ENCODE measurements at places on chromosomes 3 and 15.

GRCh38 chr3:51876186-51876585 is 785 bp upstream of the IQCF5 start:
- no peak for DNase-seq

- DNase-seq = no peak
These were observed 192.9 kb upstream of the SLITRK3 start for GRCh38 chr3:165389064-165389463.

DNA sequence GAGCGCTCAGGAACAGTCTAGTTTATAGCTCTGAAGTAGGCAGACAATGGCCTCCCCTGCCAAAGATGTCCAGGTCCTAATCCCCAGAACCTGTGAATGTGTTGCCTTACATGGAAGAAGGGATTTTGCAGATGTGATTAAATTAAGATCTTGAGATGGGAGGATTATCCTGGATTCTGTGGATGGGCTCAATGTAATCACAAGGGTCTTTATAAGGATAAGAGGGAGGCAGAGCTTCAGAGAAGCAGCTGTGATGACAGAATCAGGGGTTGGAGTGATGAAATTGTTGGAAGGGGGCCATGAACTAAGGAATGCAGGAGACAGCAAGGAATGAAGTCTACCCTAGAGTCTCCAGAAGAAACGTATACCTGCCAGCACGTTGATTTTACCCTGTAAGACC is 14.0 kb upstream of the GK5 start:
- no peak for DNase-seq

- no peak for DNase-seq
These were observed 64.1 kb downstream of the VPS13C start for GRCh38 chr15:61996056-61996635.

DNA sequence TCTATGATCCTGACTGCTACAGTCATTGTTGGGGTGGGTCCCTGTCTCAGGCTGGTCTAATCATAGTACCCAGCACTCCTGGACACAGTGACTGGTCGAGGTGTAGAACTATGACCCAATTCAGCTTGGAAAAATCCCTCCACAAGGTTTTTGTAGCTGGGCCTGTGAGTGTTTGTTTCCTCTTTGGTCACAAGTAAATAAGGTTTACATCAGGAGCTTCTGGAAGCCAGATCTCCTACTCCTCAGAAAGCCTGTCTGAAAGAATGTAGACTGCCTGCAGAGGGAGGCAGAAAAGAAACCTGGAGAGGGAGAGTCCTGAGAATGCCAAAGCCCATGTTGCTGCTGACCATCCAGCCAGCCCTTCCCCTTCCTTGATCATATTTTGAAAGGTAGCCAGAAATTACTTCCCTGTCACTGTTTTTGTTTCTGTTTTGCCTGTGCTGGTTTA is 123.2 kb downstream of the RAP2B start:
- no peak for DNase-seq

DNA sequence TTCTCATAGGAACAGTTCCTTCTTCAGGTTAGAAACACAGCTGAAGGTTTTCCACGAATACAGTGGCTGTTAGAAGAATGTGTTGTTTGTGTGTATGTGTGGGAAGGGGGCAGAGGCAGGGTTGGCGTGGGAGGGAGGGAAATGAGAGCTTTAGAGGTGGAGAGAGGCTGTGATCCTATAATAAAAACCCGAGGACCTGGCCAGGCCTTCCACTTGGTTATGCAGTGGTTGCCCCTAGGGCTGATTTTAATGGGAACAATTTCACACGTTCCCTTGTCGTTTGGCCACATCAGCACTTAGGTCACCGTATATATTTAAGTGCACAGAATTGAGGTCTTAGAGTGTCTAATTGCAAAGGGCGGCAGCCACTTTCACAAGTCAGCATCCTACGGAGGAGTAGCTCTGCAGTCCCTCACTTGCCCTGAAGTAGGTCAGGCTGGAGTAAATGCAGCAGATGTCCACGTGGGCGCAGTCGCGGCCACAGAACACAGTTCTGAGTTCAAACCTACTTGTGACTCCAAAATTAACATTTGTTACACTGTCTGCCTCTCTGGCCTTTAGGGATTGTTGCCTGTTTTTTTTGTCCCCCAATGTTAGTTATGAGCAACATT is 85.6 kb downstream of the PDCD6IP start:
- no peak for DNase-seq

DNA sequence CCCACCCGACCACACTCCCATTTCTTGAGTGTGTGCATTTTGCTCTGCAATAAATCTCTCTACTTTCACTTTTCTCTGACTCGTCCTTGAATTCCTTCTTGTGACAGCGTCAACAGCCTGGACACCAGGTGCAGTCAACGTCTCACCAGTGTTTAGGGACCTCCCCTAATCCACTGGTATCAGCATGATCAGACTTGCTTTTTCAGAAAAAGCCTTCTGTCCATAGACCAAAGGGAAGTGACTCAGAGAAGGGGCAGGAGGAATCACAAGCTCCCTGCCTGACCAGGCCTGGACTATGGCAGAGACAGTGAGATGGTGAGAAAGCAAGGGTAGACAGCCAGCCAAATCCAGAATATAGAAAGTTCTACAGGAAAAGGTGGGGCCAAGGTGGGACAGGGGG is 15.5 kb downstream of the CCR5 start:
- DNase-seq = no peak

GRCh38 chr15:56802161-56802560 is 68.9 kb upstream of the ZNF280D start:
- DNase-seq = no peak

- no peak for DNase-seq
These were observed 62.0 kb upstream of the ACP3 start for GRCh38 chr3:132255041-132255745.

- DNase-seq = no peak
These were observed 3.4 kb upstream of the OGG1 start for GRCh38 chr3:9746330-9746729.

DNA sequence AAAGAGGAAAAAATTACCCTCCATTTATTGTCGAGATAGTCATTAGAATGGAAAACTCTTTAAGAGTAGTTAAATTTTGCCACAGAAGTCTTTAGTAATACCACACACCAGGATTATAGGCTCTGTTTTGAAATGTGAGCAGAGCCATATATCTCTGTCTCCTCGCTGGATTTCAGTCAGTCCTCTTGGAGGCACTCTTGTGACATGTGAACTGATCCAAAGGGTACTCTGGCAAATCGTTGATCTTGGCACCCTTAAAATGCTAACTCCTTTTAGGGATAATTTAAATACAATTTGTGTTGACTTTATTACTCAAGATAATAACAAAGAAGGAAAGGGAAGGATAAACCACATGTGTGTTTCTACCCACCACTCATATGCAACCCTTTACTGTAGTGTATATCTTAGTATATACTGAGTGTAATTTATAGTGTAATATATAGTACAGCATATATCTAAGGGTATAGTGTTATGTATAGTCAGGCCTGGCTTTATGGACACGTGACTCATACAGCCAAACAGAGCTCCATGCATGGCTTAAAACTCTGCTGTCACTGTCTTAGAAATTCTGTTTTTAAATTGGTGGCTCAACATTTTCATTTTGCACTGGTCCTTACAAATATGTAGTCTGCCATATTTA is 12.3 kb upstream of the KPNA4 start:
- no peak for DNase-seq

DNA sequence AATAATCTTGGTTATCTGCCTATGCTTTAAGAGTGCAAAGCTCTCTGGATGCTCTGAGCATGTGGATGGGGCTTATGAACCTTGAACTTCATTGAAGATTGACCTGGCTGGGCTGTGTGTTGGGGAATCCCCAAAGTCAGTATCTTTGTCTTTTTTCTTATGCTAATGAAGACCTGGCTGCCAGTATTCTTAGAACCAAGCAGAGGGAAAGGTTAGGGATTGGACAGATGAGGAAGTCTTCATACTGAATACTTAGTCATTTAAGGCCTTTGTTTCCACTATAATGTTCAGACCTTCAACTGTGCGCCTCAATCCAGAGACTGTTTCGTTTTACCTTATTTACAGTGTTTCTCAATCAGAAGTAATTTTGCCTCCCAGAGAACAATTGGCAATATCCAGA is 42.5 kb upstream of the CMTM7 start:
- no peak for DNase-seq

DNA sequence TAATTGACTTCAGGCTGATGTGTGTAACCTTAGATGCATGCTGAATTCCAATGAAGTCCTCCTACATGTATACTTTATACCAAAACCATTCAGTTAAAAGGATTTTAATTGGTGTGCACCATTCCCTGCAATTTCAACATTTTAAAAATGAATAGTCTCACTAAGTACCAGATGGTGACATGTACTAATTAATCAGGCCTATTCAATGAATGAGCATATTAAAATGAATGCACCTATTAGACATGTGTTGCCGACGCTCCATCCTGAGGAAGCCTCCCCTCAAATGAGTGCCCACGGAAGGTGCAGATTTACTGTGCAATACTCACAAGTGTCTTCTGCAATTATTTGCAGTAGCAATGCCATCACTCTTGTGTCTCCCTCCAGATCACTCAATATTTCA is 124.7 kb upstream of the TSPAN3 start:
- no peak for DNase-seq

DNA sequence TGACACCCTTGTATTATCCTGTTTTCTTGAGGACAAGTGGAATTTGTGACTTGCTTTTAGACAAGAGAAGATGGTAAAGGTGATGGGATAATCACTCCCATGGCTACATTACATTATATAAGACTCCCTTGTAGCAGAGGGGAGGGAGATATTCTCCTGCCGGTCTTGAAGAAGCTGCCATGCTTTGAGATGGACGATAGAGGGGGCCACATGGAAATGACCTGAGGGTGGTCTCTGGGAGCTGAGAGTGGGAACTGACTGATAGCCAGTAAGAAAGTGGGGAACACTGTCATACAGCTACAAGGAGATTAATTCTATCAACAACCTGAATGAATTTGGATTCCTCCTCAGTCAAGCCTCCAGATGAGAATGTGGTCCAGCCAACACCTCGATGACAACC is 540.1 kb downstream of the NTRK3 start:
- no peak for DNase-seq

GRCh38 chr3:157857440-157857839 is 248.8 kb downstream of the SHOX2 start:
- DNase-seq = no peak

GRCh38 chr3:143145906-143146305 is 26.3 kb downstream of the CHST2 start:
- DNase-seq = no peak

DNA sequence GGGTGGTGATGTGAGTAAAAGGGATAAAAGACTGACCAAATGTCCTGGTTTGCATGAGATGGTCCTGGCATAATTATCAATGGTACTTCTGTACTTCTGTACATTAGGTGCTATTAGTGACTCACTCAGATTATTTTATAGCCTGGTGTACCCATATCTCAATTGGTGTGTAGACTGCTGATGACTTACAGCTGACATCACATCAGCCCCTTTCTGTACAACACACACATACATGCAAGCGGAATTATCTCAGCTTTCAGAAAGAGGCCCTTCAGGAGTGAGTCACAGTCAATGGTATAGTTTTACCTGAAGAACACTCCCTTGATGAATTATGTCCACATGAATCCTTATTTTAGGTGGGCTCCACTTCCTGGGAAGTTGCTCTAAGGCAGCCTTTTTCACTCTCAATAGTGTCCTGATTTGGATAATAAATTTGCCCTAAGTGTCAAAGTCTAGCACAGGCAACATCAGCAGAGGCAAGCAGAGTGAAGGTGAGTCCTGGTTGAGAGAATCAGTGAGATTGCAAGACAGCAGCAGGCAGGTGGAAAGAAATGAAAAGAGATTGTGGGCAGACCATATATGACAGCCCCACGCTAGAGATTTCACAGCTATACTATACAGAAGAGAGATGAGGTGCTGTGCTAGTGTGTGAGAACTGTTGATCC is 137.0 kb downstream of the ZPLD1 start:
- DNase-seq = no peak

DNA sequence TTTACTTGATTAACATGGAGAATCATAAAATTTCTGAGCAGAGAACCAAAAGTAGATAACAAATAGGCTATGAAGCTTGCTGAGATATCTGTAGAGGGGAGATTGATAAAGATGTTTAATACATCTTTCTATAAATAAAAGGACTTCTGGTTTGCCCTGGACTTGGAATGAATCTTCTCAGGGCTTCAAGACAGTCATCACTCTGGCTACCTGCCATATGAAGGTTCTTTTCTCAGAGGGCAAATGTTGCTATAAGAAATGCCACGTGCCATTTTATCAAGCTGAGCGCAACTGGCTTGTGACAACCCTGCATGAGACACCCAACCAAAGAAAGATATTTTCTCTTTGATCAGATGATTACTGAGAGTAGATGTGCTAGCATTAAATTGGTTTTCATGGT is 192.5 kb downstream of the WNT5A start:
- no peak for DNase-seq

- DNase-seq = no peak
These were observed 256.4 kb upstream of the TGFBR2 start for GRCh38 chr3:30350011-30350410.

- no peak for DNase-seq
These were observed 6.1 kb downstream of the OSBPL10 start for GRCh38 chr3:31974964-31975363.

GRCh38 chr3:129077222-129077621 is 16.6 kb downstream of the GP9 start:
- DNase-seq = no peak

DNA sequence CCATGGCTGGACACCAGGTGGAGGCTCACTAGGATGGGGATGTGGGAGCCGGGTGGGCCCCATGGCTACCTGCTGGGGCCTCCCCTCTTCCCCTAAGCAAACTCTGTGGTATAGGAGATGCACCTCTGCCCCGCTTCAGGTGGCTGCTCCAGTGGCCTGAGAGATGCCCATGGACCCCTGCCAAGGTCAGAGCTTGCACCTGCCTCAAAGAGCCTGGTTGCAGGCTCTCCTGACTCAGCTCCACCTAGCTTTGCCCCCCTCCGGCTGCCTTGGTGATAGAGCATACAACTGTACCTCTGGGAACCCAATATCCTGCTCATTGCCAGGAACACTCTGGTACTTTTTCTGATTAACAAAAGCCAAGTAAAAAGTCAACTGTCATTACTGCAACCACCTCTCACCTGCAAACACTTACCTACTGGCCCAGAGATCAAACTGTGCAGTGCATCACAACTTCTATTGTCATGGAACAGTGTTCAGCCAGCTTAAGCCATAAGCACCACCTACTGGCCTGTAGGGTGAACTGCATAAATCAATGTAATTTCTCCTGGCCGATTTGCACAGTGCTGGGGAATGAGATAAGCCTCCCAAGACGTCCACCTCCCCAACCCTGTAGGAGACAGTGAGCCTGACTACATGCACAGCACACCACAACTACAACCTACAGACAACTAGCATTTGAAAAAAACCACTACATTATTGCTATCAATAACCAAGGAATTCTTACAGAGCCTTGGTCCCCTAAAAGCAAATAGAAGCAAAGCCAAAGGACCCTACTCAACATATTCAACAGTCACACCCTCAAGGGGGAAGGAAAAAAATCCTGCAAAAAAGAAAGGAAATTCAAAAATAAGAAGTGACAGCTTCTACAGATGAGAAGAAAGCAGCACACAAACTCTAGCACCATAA is 352.4 kb upstream of the ARHGEF26 start:
- DNase-seq = no peak
